ENCODE measurements at places on chromosomes 12 and 14. TPM values are rescaled to one million over a fixed set of nuclear protein-coding genes. Genes with fewer than 3 reads are reported as not detected.

- no peak for DNase-seq
These were observed 9.2 kb upstream of the TMEM117 start for GRCh38 chr12:43826681-43827080.

GRCh38 chr14:60328583-60328982 is 79.6 kb downstream of the PPM1A start:
- DNase-seq: no peak

GRCh38 chr12:104656921-104657320 is 200.2 kb downstream of the CHST11 start:
- DNase-seq: no peak

DNA sequence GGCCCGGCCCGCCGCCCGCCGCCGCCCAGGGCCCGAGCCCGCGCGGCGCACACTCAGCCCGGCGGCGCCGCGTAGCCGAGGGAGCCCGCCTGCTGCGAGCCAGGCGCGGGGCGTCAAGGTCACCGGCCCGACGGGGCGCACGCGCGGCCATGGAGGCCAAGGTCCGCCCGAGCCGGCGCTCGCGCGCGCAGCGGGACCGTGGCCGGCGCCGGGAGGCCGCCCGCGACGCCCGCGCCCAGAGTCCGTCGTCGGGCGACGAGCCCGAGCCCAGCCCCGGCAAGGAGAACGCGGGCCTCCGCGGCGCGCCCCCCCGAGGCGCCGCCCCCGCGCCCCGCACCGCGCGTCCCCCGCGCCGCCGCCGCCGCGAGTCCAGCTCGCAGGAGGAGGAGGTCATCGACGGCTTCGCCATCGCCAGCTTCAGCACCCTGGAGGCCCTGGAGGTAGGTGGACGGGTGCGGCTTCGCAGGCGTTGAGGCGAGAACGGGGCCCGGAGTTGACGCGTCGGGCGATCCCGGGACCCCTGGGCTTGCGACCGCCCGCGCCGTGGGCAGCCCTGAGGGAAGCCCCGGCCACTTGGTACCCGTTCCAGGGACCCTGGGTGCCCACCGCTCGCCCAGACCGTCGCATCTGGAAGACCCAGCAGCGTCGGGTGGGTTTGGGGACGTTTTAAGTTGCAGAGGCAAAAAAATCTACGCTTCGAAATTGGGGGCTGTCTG is 629 bp downstream of the FBRSL1 start:
- no peak for DNase-seq

- peak; percentile 68 for DNase-seq
These were observed 171.2 kb downstream of the ZFP36L1 start for GRCh38 chr14:68621400-68622365.

GRCh38 chr12:127885954-127886750 is 380.8 kb upstream of the TMEM132C start:
- DNase-seq: no peak

GRCh38 chr14:35480119-35480769 is 53.7 kb upstream of the INSM2 start:
- no peak for DNase-seq

- DNase-seq: peak; percentile 32
These were observed 50.3 kb upstream of the SRSF5 start for GRCh38 chr14:69716478-69717187.

GRCh38 chr14:27750114-27750513 is 1016.5 kb upstream of the FOXG1 start:
- DNase-seq: no peak

GRCh38 chr14:55200651-55201050 is 9.3 kb upstream of the DLGAP5 start:
- no peak for DNase-seq

VRK1 gene
- total RNA-seq: 7.5 TPM

SLC10A1 gene
- not detected for total RNA-seq

CACNA1C gene
- 99.2 TPM for total RNA-seq

TCL1B gene
- total RNA-seq: not detected
